GM04504 (cell line): ENCODE measurements at places on chromosomes 2 and 18.

DNA sequence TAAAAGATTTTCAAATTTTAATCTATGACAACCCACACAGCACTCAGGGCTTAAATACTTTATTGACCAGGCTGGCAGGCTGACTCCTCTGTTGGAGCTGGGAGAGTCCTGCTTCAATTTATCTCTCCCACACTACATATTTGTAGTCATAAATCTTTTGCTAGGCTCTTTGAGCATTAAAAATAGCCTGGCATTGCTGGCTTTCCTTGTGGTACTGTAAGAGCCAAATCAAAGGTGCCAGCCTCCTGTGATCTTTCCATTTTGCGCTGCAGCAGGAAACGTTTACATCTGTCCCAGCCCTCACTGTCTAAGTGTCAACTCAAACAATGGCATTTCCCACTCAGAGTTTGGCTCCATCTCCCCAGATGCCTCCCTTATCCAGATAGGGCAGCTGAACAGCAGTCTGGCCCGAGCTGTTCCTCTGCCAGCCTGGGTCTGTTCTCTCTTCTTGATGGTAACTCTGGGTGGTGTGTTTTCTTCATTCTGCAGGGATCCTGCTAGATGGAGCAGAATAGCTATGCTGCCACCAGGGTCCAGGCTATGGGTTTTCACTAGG, 62.1 kb downstream of the LRRTM1 start:
- DNase-seq: no peak

DNA sequence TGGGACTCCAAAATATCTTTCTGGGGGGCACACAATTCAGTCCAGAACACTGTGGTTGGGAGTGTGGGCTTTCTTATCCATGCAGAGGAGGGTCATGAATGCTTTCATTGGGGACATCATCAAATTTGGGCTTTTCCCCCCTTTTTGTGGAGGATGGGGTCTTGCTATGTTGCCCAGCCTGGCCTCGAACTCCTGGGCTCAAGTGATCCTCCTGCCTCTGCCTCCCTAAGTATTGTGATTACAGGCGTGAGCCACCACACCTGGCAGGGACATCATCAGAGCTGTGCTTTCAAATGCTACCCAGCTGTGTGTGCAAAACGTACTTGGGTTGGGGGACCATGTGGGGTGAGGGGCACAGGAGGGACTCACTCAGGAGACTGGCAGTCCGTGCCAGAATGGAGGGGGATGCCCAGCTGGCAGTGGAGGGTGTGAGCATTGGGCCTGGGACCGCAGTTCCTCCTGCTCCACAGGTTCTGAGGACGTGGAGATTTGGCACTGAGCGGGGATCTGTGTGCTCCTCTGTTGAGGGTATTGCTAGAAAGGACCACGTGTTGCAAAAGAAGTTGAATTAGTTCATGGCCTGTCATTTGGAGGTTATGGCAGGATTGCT, 24.4 kb downstream of the EMILIN2 start:
- no peak for DNase-seq

GRCh38 chr2:190668892-190669291, 20.0 kb downstream of the NAB1 start:
- no peak for DNase-seq

DNA sequence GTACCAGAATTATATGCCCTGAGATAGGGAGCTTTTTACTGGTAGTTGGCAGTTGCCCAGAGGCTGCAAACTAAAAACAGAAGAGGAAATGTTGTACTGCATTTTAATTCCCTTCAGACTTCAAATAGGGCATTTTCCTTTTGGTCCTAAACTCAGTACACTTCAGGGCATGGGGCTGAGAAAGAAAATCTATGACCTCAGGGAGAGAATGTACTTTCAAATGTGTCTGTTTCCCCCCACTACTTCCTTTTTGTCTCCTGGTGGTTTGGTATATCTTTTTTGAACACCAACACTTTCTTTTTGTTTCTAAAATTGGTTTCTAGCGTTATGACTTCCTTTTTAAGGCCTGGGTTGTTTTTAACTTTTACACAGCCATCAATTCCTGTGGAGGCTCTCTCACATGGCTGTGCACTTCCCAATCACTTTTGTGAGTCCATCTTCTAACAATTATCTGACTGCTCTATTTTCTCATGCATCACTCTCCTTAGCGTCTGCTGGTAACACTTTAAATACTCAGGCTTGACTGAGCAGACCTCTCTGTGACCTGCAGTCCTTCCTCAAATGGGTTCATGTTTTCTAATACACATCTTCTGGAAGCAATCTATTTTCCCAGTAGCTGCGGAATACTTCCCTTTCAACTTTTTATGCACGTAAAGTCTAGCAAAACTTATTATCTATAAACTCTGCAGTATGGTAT, 596.0 kb downstream of the LRP1B start:
- DNase-seq: no peak

DNA sequence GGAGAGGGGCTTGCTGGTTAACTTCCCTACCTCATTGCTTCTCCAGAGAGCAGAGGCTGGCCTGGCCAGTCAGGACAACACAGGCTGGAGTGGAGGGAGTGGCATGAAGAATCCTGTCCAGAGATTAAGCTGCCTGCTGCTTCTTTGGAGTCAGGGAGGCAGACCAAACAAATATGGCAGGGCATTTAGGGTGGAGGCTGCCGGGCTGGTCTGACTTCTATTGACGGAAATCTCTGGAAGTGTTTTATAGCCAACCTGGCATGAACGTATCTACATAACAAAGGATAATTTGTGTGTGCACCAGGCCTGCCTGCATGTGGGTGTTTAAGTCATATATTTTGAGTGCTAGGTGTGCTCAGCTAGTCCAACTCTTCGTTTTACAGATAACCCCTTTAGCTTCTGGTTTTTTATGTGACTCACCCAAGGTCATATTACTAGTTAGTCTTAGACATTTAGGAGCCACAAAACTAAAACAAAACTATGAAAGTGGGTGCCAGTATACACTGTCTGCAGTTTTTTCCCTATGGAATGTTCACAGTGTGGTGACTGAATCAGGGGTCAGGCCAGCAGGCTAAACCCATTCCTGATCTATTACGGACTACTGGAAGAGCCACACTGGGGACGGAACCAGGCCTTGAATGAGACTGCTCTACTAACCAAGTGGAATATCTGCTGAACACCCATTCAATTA, 5.5 kb downstream of the NPC1 start:
- DNase-seq: no peak

- DNase-seq: no peak
Observed at GRCh38 chr2:241879326-241879725, 9.8 kb downstream of the RTP5 start.

GRCh38 chr18:12599966-12600365, 57.9 kb downstream of the SPIRE1 start:
- DNase-seq: no peak

DNA sequence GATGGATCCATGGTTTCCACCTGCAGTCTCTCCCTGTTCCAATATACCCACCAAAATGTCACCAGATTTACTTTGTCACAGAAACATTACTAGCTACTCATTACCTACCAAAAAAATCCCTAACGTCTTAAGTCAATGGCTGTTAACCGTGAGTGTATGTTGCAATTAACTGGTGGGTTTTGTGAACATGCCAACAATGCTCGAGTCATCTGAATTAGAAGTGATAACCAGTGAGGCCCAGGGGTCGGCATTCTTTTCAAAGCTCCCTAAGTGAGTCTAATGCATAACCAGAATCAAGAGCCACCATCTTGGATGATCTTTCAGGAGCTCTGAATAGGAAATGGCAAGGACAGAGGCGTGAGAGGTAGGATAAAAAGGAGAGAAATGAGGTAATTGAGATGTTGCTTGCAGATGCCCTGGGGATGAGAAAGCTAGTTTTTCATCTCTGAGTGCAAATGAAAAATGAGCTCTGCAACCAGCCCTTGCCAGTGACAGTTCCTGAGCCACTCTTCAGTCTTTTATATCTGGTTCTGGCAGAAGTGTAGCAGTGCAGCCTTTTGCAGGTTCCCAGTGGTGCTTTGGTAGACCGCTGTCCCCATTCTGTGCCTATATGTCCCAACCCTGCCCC, 130.0 kb upstream of the RND3 start:
- DNase-seq: no peak

DNA sequence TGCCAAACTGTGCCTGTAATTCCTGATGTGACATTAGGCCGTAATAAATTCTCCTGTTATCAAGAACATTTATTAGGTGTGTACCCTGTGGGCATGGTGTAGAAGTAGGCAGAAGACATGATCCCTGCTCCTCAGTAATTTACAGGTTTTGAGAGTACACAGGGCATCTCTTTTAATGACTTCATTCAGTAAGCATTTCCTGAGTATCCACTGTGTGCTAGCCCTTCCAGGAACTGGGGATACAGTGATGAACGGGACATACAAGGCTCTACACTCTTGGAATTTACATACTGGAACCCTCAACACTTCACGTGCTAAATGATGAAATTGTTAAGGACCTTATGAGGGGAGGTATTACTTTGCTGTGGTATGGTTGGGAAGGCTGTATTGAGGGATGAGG, 30.2 kb downstream of the DIS3L2 start:
- DNase-seq: no peak

DNA sequence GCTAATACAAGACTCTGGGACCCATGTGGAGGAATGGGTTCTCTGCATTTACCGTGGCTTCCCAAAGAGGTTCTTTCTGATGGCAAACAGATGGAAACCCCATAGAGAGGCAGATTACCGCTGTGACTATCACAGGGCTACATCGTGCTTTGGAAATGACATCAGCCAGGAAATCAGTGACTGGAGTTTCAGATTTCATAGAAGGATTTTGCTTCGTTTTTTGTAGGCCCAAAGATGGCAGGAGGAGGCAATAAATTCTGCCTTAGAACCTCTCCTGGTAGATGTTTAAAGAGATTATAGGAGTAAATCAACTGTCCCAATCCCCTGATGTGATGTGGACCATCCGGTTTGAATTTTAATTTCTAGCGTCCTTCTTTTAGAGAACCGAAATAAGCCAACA, 214.1 kb downstream of the AGPS start:
- no peak for DNase-seq

DNA sequence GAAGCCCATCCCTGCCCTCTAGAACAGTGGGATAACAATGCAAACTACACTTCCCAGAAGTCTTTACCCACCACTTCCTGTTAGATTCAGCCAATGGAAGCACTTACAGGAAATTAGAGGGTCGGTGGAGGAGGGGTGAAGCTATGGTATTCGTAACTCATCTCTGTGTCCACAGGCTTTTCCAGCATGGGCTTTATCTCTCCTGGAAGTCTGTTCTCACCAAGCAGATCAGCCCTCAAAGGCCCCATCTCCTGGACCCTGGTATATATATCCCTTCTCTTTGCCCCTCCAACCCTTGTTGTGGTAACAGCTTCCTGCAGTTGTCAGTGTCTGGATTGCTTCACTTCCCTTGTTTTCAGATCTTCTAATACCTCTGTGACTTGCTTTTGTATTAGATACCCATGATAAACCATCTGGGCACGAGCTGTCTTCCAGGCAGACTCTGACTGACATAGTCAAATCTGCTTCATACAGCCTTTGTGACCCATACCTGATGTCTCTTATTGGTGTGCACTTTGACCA, 475.0 kb upstream of the POU3F3 start:
- no peak for DNase-seq
